Stimulated activated CD8-positive, alpha-beta memory T cell treated with anti-CD3 and anti-CD28 coated beads, Interleukin-2, amount 100 ng/mL, for 1 hour (primary cell): ENCODE measurements at places on chromosomes 5 and 9.

- no peak for DNase-seq
Measured at GRCh38 chr5:125140855-125141254, 394.4 kb upstream of the ZNF608 start.

DNA sequence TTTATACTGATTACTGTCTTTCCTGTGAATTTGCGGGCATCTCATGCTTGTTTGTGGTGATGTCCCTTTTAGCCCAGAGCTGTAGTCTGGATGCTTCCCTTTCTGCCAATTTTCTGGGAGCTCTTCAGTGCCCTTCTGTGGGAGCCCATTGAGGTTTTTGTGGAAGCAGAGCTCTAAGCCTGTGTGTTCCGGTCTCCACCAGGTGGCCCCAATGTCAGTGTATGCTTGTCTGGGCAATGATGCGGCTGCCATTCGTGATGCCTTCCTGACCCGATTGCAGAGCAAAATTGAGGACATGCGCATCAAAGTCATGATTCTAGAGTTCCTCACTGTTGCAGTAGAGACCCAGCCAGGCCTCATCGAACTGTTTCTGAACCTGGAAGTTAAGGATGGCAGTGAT lies 35.1 kb downstream of the SH3GLB2 start:
- DNase-seq: no peak

DNA sequence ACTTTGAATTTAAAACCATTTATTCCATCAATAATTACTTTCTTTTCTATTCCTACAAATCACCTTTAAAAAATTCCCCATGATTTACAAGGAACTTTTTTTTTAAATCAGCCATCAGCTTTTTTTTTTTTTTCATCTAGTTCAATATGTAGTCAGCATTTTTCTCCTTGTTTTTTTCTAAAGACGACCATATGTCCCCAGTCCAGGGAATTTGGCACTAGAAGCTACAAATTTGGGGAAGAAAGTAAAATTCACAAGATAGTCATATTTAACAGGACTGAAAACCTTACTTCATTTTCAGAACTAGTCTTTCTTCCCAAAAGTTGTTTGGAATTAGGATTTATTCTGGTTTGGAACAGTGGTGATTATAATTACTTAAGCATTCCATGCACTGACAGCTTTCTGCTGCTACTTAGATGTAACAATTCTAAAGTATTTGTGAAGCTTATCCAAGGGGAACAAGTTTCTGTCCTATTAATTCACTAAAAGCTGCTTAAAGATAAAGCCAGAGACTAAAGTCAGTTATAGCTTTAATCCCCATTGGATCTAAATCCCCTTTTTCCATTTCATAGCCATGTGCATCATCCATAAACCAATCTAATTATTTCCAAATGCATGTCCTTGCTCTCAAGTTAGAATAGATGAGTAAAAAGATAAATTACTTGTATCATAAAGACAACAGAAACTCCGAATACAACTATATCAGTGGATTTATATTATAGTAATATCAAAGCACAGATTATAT lies 7.4 kb upstream of the SNCAIP start:
- no peak for DNase-seq

- no peak for DNase-seq
Measured at GRCh38 chr5:32339198-32339597, 26.5 kb upstream of the MTMR12 start.

- no peak for DNase-seq
Measured at GRCh38 chr5:27172693-27173092, 134.3 kb upstream of the CDH9 start.

GRCh38 chr9:7369384-7369821 lies 430.2 kb downstream of the DMAC1 start:
- DNase-seq: no peak
